ENCODE measurements at places on chromosomes 16 and 17. TPM values are rescaled to one million over a fixed set of nuclear protein-coding genes. Genes with fewer than 3 reads are reported as not detected.
A peak's percentile ranks its signal among the peaks of the same experiment; 100 is the strongest.

CBX8 gene
- total RNA-seq: 3.1 TPM

DNA sequence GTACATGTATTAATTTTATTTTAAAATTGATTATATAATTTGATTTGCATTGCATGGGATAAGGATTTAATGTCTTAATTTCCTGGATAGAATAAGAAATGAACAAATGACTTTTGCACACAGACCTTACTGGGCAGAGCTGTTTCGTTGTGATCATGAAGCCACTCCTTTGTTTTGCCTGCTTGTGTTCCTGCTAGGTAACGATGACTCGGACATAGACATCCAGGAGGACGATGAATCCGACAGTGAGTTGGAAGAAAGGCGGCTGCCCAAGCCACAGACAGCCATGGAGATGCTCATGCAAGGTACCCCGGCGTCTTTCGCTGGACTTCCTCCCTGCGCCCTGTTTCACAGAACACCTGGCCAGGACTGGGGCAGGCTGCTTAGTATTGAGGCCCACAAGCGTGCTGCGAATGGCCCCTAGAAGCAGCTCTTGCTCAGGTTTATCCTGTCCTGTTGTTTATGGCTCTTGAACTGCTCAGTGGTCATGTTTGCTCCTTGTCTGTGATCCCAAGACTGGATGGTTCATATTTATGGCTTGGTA is 29.6 kb downstream of the CLUAP1 start:
- H3K4me1 ChIP-seq: no peaks in the 10 kb centered on the region
- H3K27ac ChIP-seq: no peak overlapping the region
- DNase-seq: no peak
- H3K4me3 ChIP-seq: no peak overlapping the region
- no peaks in the 10 kb centered on the region for H3K27me3 ChIP-seq

ATP2C2 gene
- not detected for total RNA-seq

SPEM1 gene
- total RNA-seq: not detected

DBF4B gene
- 25.9 TPM for total RNA-seq

- DNase-seq: peak; percentile 40
- H3K27me3 ChIP-seq: no peaks in the 10 kb centered on the region
- no peaks in the 10 kb centered on the region for H3K36me3 ChIP-seq
- H3K4me3 ChIP-seq: no peak overlapping the region
- peaks cover 3% of the 10 kb centered on the region for H3K4me1 ChIP-seq
These were observed 470 bp upstream of the CDK3 start for GRCh38 chr17:76000016-76000754.

MAPK8IP3 gene
- 92.2 TPM for total RNA-seq

- no peak for DNase-seq
- no peaks in the 10 kb centered on the region for H3K27me3 ChIP-seq
- no peaks in the 10 kb centered on the region for H3K36me3 ChIP-seq
- no peak overlapping the region for H3K27ac ChIP-seq
- no peak overlapping the region for H3K4me3 ChIP-seq
These were observed 244.9 kb downstream of the FTO start for GRCh38 chr16:53948734-53949430.

DNA sequence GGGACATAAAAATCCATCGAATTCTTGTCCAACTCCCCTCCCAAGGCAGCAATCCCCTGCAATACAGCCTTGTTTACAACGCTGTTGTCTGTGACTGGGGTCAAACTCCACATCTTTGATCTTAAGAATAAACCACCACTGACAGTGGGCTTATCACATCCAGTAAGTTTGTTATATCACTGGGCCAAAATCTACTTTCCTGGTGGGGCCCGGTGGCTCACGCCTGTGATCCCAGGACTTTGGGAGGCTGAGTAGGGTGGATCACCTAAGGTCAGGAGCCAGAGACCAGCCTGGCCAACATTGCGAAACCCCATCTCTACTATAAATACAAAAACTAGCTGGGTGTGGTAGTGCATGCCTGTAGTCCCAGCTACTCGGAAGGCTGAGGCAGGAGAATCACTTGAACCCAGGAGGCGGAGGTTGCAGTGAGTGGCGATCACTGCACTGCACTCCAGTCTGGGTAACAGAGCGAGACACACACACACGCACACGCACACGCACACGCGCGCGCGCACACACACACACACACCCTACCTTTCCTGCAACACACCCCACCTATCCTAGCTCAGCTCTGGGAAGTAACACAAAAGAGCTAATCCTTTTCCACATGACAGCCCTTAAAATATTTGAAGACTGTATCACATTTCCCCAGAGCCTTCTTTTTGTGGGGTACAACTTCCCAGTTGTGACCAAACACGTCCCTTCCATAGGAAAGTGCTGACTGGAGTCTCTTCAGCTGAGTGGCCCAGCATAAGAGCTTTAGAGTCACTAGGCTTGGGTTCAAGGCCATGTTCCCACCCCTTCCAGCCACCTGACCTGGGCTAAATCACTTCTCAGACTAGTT is 20.9 kb upstream of the ABCC1 start:
- H3K27me3 ChIP-seq: no peaks in the 10 kb centered on the region
- H3K4me1 ChIP-seq: no peaks in the 10 kb centered on the region
- H3K36me3 ChIP-seq: no peaks in the 10 kb centered on the region
- no peak overlapping the region for H3K4me3 ChIP-seq

- no peaks in the 10 kb centered on the region for H3K27me3 ChIP-seq
- H3K4me1 ChIP-seq: peaks cover 18% of the 10 kb centered on the region
- no peaks in the 10 kb centered on the region for H3K36me3 ChIP-seq
These were observed 6.2 kb downstream of the DNAJC7 start for GRCh38 chr17:42010898-42011516.

ADORA2B gene
- total RNA-seq: 9.8 TPM

COX6A2 gene
- not detected for total RNA-seq

DNA sequence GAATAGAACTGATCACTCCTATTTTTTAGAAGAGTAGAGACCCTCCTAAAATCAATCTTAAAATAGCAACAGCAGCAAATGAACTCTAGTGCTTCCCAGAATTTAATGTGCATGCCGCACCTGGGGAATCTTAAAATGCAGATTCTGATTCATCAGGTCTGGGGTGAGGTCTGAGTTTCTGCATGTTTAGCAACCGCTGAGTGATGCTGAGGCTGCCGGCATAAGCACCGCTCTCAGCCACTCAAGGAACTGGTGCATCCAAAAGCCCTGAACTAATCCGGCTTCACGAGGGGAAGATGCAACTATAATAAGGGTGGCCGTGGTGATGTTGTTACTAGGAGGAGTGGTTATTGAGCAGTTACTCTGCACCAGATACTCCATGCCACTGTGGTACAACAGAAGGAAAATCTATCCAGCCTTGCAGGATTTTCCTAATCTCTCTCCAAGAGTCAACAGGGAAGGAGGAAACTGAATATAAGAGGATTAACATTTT is 19.7 kb downstream of the SDK2 start:
- no peak for DNase-seq
- no peak overlapping the region for H3K27ac ChIP-seq
- H3K4me3 ChIP-seq: no peak overlapping the region
- no peaks in the 10 kb centered on the region for H3K4me1 ChIP-seq
- no peaks in the 10 kb centered on the region for H3K36me3 ChIP-seq
- H3K27me3 ChIP-seq: no peaks in the 10 kb centered on the region

- no peak overlapping the region for H3K4me3 ChIP-seq
- peaks cover 7% of the 10 kb centered on the region for H3K36me3 ChIP-seq
- no peak for DNase-seq
- H3K27me3 ChIP-seq: no peaks in the 10 kb centered on the region
These were observed 1.7 kb downstream of the STUB1 start for GRCh38 chr16:681746-682427.

- H3K27me3 ChIP-seq: no peaks in the 10 kb centered on the region
- H3K4me3 ChIP-seq: no peak overlapping the region
- DNase-seq: no peak
These were observed 99.7 kb upstream of the RBL2 start for GRCh38 chr16:53334581-53334980.

GRCh38 chr17:16212793-16213192 is 2.5 kb downstream of the NCOR1 start:
- peaks cover 16% of the 10 kb centered on the region for H3K4me1 ChIP-seq
- no peak overlapping the region for H3K27ac ChIP-seq
- H3K27me3 ChIP-seq: no peaks in the 10 kb centered on the region
- no peak for DNase-seq
- no peaks in the 10 kb centered on the region for H3K36me3 ChIP-seq

All from endothelial cell of umbilical vein (primary cell).